Activated T-cell treated with anti-CD3 and anti-CD28 coated beads for 1 hour (primary cell): ENCODE measurements at places on chromosomes 5 and 9.

DNA sequence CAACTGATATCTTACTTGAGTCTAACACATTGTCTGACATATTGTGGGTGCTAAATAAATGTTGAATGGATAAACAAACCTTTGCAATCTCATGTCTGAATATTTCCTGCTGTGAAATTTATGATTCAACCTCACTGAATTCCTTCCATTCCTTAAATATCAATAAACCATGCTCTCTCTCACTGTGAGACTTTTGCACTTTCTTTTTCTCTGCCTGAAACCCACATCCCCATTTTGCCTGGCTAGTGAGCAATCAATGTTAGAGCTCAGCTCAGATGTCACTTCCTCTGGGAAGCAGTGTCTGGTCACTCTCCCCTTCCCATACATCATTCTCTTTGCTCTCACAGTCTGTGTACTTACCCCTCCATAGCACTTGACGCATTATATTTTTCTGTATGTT, 383.7 kb upstream of the TRPC7 start:
- DNase-seq, result no peak

- no peak for DNase-seq
Measured at GRCh38 chr5:137651022-137651421, 84.9 kb downstream of the KLHL3 start.

GRCh38 chr5:158840193-158840592, 259.5 kb downstream of the EBF1 start:
- DNase-seq, result no peak

DNA sequence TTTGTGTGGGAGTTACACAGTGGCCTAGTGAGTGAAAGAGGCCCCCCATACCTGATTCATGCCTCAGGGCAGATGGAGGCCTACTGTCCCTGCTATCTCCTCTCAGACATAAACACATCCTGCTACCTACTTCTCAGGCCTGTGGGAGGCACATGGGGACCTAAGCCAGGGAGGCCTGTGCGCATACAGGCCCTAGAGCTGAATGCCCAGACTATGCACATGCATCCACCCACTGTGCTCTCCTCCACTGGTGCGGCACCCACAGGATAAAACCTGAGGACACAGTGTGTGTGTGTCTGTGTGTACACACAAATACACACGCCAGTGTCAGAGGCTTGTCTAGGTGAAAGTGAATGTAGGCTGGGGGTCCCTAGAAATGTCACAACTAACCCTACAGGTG, 1.4 kb downstream of the PAX5 start:
- no peak for DNase-seq

DNA sequence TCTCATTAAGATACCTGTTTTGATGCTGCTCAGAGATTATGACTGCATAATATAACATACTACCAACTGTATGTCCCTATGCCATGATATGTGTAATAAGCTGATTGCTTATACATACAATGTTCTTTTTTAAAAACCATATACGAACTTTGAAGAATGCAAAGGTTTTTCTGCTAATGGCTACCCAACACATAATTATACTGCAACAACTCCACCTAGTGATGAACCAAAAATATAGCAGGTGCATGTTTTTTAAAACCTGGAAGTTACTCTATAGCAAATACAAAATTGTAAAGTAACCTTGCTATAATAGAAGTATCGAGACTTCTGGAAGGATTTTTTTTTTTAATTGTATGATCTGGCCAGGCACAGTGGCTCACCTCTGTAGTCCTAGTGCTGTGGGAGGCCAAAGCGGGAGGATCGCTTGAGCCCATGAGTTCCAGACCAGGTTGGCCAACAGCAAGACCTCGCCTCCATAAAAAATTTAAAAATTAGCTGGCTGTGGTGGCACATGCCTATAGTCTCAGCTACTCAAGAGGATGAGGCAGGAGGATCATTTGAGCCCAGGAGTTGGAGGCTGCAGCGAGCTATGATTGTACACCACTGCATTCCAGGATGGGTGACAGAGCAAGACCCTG, 49.1 kb downstream of the HOMER1 start:
- no peak for DNase-seq

DNA sequence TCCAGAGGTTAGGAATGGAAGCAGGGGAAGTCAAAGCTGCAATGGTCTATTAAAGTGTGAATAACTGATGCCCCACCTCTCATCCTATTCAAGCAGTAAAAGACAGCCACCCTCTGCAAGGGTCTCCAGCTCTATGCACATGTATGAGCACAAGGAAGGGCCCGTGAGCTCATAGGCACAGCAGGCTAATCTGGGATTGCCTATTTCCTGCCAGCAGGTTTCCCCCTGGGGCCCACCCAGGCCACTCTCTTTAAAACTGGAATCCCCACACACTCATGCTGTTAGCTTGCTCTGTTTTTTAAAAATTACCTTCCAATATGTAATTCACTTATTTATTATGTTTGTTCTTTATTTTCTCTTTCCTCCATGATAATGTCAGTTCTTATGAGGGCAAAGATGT, 48.7 kb upstream of the ZNF366 start:
- no peak for DNase-seq

DNA sequence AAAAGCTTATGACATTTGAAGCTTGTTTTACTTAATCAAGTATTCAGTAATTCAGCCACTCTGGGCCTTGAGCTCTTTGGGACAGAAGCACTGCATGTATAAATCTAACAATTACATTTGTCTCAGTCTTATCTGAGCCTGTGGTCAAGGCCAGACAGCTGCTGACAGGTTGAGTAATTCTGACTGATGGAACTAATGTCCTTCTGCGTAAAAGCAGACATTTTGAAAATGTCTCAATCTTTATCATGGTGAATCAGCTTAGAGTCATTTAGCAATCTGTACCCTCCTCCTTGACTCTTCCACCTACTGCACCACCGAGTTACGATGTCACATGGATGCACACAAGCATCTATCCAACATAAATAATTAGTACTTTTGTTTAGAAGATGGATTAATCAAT, 400.0 kb downstream of the ARRDC3 start:
- no peak for DNase-seq

- no peak for DNase-seq
Measured at GRCh38 chr9:121453232-121453892, 46.3 kb downstream of the GGTA1 start.

- no peak for DNase-seq
Measured at GRCh38 chr5:116492016-116492623, 82.5 kb downstream of the SEMA6A start.

- no peak for DNase-seq
Measured at GRCh38 chr5:140113180-140113698, 670 bp upstream of the PURA start.

DNA sequence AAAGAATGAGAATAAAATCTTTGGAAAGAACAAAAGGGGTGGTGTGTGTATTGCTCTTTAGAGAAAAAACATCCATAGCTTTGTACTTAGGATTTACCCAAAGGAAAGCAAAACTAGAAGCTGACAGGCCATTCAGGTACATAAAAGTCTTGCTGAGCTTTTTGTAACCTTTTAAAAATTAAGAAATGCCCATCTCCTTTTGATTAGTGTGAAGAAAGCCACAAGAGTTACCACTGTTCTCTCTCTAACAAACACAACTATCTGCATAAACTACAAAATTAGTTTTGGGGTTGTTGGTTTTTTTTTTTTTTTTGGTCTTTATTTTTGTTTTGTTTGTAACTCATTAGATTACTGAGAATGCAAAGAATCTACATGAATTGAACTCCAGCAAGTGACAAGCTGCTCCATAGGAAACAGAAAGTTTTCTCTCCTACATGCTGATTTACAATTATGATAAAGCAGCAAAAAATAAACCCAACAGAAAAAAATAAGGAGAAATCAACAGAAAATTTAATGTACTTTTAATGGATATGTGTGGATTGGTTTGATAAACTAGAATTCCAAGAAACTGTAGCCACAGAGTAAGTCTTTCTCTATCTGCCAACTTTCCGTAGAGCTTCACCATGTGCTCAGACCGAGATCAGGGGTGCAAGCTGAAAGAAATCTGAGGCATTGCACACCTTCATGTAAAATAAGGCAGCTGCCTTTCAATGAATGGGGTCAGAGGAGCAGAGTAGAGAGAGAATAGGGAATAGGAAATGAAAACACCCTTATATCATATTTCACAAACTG, 12.3 kb downstream of the BAAT start:
- DNase-seq, result no peak

- DNase-seq, result no peak
Measured at GRCh38 chr5:102888483-102888882, 133.4 kb downstream of the PAM start.

DNA sequence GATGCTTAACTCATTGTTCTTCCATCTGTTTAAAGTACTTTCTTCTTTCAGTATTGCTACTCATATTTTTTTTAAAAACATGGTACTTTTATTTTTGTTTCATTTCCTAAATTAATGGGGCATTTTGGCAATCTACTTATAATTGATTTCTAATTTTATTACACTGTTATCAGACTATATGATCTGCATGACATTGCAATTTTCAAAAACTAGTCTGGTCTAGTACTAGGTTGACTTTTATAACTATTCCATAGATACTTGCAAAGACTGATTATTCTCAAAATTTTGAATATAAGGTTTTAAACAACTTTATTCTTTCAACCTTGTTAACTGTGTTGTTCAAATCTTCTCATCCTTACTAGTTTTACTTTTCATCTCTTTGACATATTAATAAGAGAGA, 63.9 kb upstream of the MVB12B start:
- no peak for DNase-seq

GRCh38 chr9:79655551-79655950, 83.8 kb downstream of the TLE4 start:
- DNase-seq, result no peak
